ENCODE measurements at places on chromosomes 12 and 14.

GRCh38 chr12:75317784-75318183 lies 12.3 kb downstream of the CAPS2 start:
- DNase-seq, result no peak

DNA sequence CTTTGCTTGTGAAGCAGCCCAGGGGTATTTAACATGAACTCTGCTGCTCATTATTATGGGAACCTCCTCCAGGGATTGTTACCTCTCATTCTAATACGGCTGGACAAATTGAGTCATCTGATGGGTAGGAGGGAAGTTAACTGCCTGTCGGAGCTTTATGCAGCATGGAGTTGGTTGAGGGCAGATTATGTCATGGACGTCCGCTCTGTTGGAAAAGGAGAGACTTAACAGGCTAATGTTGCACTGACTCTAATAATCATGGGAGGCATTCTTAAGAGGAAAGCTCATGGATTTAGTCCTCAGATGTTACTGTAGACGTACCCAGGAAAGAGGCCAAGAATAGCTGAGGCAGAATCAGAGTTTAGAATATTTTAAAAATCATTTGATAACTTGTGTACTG lies 9.9 kb downstream of the POP5 start:
- DNase-seq, result no peak

DNA sequence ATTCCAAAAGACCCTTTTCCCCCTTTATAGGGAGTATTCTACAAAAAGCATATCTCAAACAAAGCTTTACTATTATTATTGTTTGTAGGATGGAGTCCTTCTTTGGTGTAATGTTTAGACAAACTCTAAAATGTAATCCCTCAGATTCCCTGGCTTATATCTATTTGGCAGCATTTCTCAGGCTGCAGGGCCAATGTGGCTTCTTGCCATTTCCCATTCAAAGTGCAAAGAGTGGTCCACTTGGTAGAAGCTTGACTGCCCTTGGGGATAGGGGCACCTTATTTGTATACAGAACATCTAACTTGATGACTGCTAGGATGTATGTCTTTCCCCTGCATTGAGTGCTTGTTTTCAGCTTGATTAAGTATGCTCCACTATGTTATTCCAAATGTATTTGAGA lies 242.7 kb downstream of the PRKD1 start:
- no peak for DNase-seq

DNA sequence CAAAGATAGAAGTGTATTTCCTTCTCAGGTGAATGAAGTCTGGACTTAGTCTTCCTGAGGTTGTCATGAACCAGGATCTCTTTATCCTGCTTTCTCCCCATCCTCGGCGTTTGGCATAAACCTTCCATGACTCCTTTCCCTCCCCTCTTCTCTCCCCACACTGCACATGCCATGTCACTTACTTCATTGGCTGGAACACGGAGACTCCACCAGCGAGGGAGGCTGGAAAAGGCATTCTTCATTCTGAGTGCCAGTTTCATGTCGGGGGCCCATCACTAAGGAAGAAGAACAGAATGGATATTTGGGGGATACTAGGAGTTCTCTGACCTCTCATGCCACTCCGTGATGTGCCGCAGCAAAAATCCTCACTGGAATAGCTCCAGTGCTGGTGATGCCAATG lies 105.6 kb downstream of the VCPKMT start:
- no peak for DNase-seq

DNA sequence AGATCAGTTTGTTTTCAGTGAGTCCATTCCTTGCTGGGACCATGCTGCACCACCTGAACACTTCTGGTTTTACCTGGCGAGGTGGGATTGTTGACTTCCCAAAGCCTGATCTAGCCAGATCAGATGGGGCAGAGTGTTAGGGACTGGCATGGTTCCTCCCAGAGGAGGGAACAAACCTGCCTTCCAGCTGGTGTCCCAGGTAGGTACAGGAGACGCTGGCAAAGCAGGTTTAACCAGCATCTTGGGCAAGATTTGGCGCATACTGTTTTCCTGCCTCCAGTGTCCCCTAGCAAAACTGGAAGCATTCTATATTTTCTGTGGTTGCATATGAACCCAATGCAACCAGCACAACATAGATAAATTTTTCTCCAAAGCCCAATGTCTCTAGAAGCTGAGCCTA lies 14.6 kb upstream of the FOS start:
- DNase-seq, result no peak

- no peak for DNase-seq
Measured at GRCh38 chr14:34633742-34634141, 3.8 kb upstream of the SNX6 start.

GRCh38 chr12:44428825-44429224 lies 447.3 kb downstream of the NELL2 start:
- no peak for DNase-seq

- no peak for DNase-seq
Measured at GRCh38 chr14:97975216-97975615, 1178.0 kb downstream of the VRK1 start.

- no peak for DNase-seq
Measured at GRCh38 chr14:100155756-100156616, 3.5 kb downstream of the DEGS2 start.

- no peak for DNase-seq
Measured at GRCh38 chr12:70618371-70618770, 18.9 kb downstream of the PTPRB start.

- no peak for DNase-seq
Measured at GRCh38 chr12:42933461-42934081, 344.0 kb upstream of the PRICKLE1 start.

DNA sequence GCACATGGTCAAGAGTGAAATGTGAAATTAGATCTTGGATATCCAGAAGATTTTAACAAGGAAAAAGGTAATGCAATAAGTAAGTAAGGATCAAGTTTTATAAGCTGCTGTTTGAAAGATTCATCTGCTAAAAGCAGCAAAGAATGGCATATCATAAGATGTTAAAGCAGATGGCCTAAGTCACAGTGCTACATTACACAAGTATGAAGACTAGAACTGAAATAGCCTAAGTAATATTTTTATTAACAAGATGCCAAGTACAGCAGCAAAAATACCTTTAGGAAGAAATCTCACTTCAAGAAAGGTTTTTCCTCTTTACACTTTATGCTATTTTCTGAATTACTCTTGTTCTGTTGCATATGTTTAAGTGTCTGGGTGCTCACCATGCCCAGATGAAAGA lies 414.1 kb downstream of the MDGA2 start:
- no peak for DNase-seq

DNA sequence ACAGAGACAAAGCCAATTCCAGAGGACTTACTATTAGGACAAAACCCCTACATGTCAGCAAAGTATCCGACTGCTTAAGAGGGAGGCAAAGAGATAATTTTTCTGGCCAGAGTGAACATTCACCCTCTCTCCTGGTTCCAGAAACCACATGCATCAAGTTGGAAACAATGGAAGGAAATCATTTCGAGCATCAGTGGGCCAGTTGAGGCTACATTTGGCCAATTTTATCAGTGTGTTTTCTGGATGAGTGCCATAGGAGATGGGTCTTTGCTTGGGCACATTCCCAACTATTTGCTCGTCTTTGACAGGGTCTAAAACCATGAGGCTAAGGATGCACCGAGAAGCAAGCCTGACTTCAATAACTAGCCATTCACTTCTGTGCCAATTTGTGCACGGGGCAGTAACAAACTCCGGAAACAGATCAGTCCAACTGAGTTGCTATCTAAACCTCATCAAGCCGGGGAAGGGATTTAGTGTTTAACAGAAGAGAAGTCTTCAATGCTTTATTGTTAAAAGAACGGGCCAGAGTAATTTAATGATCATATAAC lies 17.4 kb downstream of the EGLN3 start:
- no peak for DNase-seq

- no peak for DNase-seq
Measured at GRCh38 chr12:76595056-76595455, 35.5 kb upstream of the OSBPL8 start.

GRCh38 chr14:34833549-34834523 lies 41.3 kb downstream of the BAZ1A start:
- no peak for DNase-seq

GRCh38 chr14:51094282-51094821 lies 553 bp downstream of the TRIM9 start:
- DNase-seq, result no peak
